ENCODE measurements at places on chromosomes 7 and 10. TPM values are rescaled to one million over a fixed set of nuclear protein-coding genes. Genes with fewer than 3 reads are reported as not detected.

The SPDYE2 gene
- total RNA-seq = not detected

- H3K36me3 ChIP-seq = no peaks in the 10 kb centered on the region
- peaks cover 32% of the 10 kb centered on the region for H3K27me3 ChIP-seq
- no peak overlapping the region for H3K27ac ChIP-seq
- no peak for DNase-seq
- no peak overlapping the region for H3K4me3 ChIP-seq
- H3K4me1 ChIP-seq = no peaks in the 10 kb centered on the region
Measured at GRCh38 chr10:100100651-100101184, 19.0 kb upstream of the CPN1 start.

DNA sequence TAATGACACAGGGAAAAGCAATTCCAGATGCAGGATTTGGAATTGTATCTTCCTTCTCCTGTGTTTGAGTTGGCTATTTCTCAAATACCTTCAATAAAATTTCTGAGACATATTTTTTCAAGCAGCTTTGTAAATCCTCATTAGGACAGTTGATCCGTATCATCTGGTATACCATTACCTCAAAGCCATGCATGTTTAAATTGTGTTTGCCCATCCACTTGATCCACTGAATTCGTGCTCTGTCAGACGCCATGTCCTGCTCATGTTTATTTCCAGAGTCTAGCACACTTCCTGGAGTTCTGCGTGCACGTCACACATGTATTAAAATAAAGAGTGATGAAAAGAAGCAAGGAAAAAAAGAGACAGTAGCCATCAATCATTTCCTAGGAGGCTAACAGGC, 141.8 kb upstream of the CDC14C start:
- no peak overlapping the region for H3K27ac ChIP-seq
- no peaks in the 10 kb centered on the region for H3K36me3 ChIP-seq
- H3K4me3 ChIP-seq = no peak overlapping the region
- no peaks in the 10 kb centered on the region for H3K4me1 ChIP-seq
- no peak for DNase-seq

DNA sequence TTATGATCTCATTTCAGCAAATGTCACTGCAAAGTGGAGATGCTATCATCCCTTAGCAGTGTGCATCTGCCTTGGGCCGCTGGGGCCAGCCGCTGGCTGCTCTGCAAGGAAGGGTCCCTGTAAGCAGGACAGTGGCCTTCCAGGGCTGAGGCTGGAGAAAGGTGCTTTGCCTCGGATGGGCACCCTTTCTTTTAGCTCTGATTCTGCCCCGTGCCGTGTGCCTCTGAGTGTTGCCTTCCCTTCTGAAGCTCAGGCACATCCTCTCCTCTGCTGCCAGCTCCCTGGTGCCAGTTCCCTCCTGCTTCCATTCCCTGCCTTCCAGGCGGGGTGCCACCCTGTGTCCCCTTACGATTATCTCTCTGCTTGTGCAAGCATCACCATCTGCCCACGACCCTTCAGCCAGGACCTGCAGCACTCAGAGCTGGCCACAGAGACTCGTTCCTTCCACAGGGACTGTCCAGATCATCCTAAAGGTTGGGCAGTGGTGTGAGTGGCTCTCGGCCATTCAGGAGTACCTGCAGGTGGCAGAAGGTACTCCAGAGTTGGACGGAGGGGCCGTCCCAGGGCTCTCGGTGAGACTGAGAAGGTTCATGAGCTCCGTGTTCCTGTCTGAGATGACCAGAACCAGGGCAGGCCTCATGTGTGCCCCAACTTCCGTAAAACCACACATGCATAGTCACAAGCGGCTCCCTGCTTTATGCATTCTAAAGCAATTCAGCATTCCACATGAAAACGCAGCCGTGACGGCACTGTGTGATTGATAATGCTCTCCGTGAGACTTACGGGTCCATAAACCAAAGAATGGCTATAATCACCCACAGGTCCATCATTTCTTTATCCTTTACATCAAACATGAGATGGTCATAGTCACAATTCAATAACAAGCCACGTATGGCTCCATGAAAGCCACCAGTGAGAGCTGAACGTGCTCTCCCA, 371.4 kb downstream of the DNAJB6 start:
- no peaks in the 10 kb centered on the region for H3K36me3 ChIP-seq
- no peaks in the 10 kb centered on the region for H3K4me1 ChIP-seq
- no peak for DNase-seq
- H3K4me3 ChIP-seq = no peak overlapping the region
- H3K27me3 ChIP-seq = peaks cover 8% of the 10 kb centered on the region
- no peak overlapping the region for H3K27ac ChIP-seq

DNA sequence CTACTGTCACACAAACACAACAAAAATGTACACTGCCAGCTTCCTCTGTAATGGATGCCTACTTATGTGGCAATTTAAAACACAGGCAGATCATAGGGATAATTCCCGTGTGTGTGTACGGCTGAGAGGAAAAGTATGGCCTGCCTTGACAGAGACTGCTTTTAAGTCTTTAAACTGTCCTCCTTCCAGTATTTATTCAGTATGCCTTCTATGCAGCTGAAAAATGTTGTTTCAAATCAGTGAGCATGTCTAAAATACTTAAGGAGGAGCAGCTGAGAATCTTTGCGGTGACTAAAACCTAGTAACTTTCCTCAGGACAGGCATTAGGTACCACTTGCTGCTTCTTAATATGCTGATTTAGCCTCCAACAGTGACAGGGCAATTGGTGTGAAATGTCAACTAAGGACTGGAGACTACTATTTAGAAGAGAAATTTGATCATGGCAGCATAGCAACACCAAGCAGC, 126.3 kb downstream of the CACNA2D1 start:
- peaks cover 70% of the 10 kb centered on the region for H3K4me1 ChIP-seq
- DNase-seq = no peak
- no peak overlapping the region for H3K4me3 ChIP-seq
- no peaks in the 10 kb centered on the region for H3K27me3 ChIP-seq

GRCh38 chr7:148304456-148304855, 286.1 kb upstream of the C7orf33 start:
- no peaks in the 10 kb centered on the region for H3K36me3 ChIP-seq
- H3K4me3 ChIP-seq = no peak overlapping the region
- no peak for DNase-seq
- H3K27ac ChIP-seq = no peak overlapping the region
- no peaks in the 10 kb centered on the region for H3K27me3 ChIP-seq
- peaks cover 12% of the 10 kb centered on the region for H3K4me1 ChIP-seq

GRCh38 chr7:98913612-98914011, 35.3 kb downstream of the TRRAP start:
- no peaks in the 10 kb centered on the region for H3K4me1 ChIP-seq
- no peak overlapping the region for H3K27ac ChIP-seq
- H3K36me3 ChIP-seq = peaks cover 98% of the 10 kb centered on the region
- no peak overlapping the region for H3K4me3 ChIP-seq
- no peaks in the 10 kb centered on the region for H3K27me3 ChIP-seq

GRCh38 chr7:123715198-123715597, 33.6 kb downstream of the WASL start:
- H3K27me3 ChIP-seq = no peaks in the 10 kb centered on the region
- H3K27ac ChIP-seq = no peak overlapping the region
- H3K4me3 ChIP-seq = no peak overlapping the region

DNA sequence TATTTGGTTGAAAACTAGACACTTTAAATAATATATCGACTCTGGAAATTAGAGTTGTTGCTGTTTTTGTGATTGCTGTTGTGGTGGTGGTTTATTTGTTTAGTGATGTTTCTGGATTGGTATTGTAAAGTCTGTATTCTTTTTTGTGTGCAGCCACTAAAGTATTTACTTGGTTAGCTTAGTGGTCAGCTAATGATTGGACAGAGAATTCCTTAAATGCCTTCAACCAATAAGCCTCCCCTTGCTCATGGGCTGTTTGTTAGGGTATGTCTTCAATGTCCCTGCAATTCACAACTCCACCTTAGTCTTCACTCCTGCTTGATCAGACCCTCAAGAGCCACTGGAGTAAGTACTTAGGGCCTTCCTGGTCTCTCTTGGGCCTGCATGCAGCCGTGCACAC, 71.0 kb downstream of the PAXIP1 start:
- no peak overlapping the region for H3K4me3 ChIP-seq
- no peak for DNase-seq
- H3K27ac ChIP-seq = no peak overlapping the region
- H3K36me3 ChIP-seq = no peaks in the 10 kb centered on the region
- H3K27me3 ChIP-seq = no peaks in the 10 kb centered on the region

The GALNT17 gene
- 59.3 TPM for total RNA-seq

The FGFR2 gene
- total RNA-seq = 0.64 TPM

DNA sequence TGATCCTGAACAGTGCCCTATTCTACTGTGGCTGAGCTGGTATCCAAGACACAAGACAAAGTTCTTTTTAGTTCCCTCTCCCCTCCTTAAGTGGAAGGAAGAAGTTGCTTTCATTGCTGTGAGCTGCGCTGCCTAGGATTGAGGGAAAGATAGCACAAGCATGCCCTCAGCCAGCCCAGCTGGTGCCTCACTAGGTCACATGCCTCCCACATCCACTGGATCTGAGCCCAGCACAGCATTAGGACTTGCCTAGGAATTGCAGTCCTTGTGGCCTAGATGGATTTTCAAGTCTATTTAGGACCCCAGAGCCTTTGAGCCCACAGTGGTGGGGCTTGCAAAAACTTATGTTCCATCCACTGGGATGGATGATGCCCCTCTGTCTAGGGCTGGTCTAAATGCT, 214.2 kb downstream of the ZNF248 start:
- no peak for DNase-seq
- no peaks in the 10 kb centered on the region for H3K4me1 ChIP-seq
- no peak overlapping the region for H3K27ac ChIP-seq
- H3K27me3 ChIP-seq = no peaks in the 10 kb centered on the region
- no peaks in the 10 kb centered on the region for H3K36me3 ChIP-seq
- H3K4me3 ChIP-seq = no peak overlapping the region

DNA sequence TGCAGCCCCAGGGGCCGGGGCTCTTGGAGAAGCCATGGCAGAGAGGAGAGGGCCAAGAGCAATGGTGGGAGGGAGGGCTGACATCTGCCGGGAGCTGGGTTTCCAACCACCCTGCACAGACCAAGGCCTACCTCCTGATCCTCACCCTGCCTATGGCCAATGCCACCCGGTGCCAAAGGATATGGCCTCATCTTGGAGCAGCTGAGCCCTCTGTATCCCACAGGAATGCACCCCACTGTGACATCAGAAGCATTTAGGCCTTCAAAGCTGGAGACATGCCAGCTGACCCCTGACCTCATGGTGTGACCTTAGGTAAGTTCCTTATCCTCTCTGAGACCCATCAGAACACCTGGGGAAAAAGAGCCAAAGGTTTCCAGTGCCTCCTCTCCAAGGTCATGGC, 113.6 kb upstream of the ZMIZ1 start:
- no peaks in the 10 kb centered on the region for H3K4me1 ChIP-seq
- no peak overlapping the region for H3K4me3 ChIP-seq
- DNase-seq = no peak
- no peaks in the 10 kb centered on the region for H3K36me3 ChIP-seq
- H3K27ac ChIP-seq = no peak overlapping the region

GRCh38 chr10:108562105-108562504, 1361.2 kb downstream of the XPNPEP1 start:
- no peak overlapping the region for H3K4me3 ChIP-seq
- H3K27me3 ChIP-seq = no peaks in the 10 kb centered on the region
- H3K36me3 ChIP-seq = no peaks in the 10 kb centered on the region
- no peak overlapping the region for H3K27ac ChIP-seq

The CYP26C1 gene
- total RNA-seq = not detected

GRCh38 chr10:97858001-97858439, 8.4 kb downstream of the GOLGA7B start:
- no peaks in the 10 kb centered on the region for H3K36me3 ChIP-seq
- H3K27me3 ChIP-seq = peaks cover 38% of the 10 kb centered on the region
- H3K4me3 ChIP-seq = no peak overlapping the region
- peaks cover 9% of the 10 kb centered on the region for H3K4me1 ChIP-seq
- H3K27ac ChIP-seq = no peak overlapping the region

The SPDYE5 gene
- not detected for total RNA-seq

DNA sequence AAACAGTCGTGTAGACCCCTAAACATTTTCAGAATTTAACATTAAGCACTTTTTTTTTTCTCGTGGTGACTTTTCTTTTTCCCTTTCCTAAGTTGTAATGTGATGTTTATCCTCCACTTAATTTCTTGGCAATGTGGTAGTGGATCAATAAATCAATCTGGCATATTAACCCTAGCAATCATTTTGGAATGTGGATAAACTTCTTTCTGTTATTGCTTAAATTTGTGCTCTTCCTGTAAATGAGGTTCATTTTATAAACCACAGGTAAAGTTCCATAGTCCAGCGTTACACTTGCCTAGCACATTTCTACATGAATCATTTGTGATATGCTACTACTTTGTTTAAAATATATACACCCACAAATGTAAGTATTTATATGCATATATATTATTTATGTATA, 247.4 kb upstream of the ETV1 start:
- no peak overlapping the region for H3K27ac ChIP-seq
- no peak overlapping the region for H3K4me3 ChIP-seq
- H3K27me3 ChIP-seq = no peaks in the 10 kb centered on the region

DNA sequence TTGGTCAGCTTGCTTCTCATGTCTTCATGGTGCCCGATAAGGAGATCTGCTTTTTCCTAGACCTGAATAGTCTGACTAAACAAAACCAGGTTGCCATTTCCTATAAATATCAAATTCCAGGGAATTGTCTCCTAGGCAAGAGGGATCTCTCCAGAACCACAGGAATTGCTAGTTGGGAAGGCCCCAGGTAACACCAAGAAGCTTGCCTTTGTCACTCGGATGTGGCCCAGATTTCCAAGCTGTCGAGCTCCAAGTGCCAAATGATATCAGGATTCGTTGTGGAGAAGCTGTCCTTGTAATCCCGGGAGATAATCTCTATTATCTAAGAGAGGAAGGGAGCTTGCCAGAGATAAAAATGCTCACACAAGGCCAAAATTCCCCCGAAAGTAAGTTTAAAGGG, 1288.5 kb upstream of the AUTS2 start:
- H3K27me3 ChIP-seq = no peaks in the 10 kb centered on the region
- no peaks in the 10 kb centered on the region for H3K4me1 ChIP-seq
- no peak for DNase-seq
- H3K36me3 ChIP-seq = no peaks in the 10 kb centered on the region

- DNase-seq = no peak
- no peaks in the 10 kb centered on the region for H3K4me1 ChIP-seq
- H3K27me3 ChIP-seq = no peaks in the 10 kb centered on the region
Measured at GRCh38 chr7:99011706-99012404, 132.1 kb downstream of the SMURF1 start.

DNA sequence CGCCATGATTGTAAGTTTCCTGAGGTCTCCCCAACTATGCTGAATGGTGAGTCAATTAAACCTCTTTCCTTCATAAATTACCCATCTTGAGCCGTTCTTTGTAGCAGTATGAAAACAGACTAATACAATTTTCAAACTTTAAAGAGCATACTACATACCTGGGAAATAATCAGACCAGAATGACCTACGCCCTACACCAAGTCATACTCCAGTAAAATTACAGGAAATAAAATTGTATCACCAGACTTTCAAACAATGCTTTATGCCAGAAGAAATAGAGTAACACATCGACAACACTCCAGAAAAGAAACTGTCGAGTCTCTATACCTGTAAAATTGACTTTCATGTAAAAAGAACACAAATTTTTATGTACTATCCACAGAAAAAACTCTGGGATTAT, 18.7 kb downstream of the RSU1 start:
- no peak overlapping the region for H3K4me3 ChIP-seq
- H3K4me1 ChIP-seq = peaks cover 25% of the 10 kb centered on the region
- no peaks in the 10 kb centered on the region for H3K27me3 ChIP-seq
- no peak for DNase-seq
